AG04450 (cell line): ENCODE measurements at places on chromosomes 4 and X. TPM values are rescaled to one million over a fixed set of nuclear protein-coding genes. Genes with fewer than 3 reads are reported as not detected.

DNA sequence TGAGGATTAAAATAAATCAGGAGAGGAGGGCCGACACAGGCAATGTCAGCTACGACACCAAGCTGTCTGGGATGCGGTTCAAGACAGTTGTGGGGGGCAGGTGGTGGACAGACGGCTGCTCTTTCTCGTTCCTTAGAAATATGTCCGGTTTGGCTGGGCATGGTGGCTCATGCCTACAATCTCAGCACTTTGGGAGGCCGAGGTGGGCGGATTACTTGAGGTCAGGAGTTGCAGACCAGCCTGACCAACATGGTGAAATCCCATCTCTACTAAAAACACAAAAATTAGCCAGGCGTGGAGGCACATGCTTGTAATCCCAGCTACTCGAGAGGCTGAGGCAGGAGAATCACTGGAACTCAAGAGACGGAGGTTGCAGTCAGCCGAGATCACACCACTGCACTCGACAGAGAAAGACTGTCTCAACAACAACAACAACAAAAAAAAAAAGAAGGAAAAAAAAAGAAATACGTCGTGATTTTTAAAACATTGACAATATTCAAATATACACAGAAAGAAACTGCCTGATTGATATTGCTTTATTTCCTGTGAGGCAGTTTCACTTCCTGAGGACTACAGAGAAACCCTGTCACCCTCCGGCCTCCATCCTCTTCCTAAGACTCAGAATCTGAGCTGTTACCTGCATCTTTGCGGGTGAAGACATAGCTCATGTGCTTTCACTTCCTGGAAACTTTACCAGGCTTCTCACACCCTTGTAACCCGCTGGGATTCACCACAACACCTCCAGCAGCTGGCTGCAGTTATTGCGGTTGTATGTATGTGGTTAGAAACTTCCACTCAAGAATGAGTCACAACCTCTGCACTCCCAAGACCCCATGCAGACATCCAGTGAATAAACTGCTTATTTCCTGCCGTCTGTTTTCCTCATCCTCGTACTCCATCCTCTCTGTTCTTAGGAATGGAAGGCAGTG is 63.8 kb upstream of the STS start:
- peak; percentile 72 for DNase-seq

DNA sequence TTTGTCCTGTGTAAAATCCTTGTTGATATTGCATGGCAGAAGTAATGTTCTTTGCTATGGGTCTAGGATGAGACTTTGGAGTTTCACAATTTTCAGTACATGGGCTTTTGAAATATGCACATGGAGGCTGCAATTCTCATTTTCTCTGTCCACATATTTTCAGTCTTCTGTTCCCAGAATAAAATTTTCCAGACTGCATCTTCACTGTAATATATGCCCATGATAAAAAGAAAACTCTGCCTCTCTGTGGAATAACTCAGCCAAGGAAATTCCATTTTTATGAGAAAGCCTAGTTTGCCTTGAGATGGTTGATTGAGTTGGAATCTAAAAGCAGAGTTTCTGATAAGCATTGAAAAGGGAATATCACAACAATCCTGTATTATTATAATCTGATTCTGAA is 601.4 kb upstream of the AADAT start:
- DNase-seq: no peak

DNA sequence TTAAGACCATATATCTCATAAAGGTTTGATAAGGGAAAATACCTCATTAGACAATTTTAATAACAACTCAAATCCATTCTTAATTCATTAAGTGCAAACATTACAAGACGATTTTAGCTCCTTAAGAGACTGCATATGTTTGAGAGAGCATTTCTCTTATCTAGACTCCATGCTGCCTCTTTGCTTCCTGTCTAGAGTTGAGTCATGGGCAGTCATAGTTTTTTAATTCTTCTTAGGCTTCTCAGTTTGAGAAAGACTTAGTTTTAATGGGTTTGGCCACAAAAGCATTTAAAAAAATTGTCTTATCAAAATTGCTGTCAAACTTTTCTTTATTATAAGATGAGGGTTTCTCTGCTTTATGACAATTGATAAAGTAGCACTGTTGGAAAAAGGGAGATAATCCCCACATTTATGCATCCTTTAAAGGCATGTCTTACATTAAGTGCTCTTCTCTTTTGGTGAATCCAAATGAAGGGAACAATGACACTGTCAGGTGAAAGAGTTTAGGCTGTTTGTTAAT is 713.4 kb downstream of the PCDH18 start:
- no peak for DNase-seq

WAS gene
- 0.14 TPM in 1 of 2 replicates, not detected in the other for polyA plus RNA-seq

CXCL6 gene
- 0.43 and 0.57 TPM in 2 replicates for polyA plus RNA-seq

RASSF6 gene
- 0.06 and 0.07 TPM in 2 replicates for polyA plus RNA-seq
